ENCODE measurements at places on chromosomes 7 and 10.

DNA sequence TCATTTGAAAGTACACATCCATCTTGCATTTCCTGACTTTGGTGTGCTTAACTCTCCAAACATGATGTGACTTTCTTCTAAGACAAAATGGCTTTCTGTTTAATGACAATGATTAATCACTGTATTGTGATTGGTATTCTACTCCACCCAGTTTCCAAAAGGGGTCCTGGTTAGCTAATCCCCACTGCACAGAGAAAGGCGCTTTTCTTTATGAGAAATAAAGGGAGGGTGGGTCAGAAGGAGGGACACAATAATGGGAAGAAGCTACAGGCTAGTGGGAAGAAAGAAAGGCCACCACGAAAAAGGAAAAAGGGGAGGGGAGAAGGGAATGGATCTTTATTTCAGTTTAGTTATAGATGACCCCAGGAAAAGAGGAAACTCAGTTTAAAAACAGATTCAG is 69.2 kb downstream of the PRTFDC1 start:
- no peak for DNase-seq

DNA sequence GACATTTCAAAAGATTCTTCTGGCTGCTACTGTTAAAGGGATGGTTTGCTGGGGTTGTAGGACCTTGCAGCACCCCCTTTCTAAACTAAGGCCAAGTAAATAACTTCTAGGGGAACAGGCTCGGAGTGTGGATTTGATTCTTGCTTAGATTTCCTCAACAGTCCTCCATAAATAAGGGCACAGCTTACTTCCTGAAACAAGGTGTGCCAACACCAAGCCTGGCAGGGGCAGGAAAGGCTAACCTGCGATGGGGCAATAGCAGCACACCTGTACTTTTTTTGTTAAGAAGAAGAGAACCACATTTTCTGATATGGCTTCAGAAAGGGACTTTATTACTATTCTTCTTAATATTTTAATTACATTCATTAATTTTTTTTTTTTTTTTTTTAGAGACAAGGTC is 121.9 kb downstream of the RNF216 start:
- DNase-seq: no peak

DNA sequence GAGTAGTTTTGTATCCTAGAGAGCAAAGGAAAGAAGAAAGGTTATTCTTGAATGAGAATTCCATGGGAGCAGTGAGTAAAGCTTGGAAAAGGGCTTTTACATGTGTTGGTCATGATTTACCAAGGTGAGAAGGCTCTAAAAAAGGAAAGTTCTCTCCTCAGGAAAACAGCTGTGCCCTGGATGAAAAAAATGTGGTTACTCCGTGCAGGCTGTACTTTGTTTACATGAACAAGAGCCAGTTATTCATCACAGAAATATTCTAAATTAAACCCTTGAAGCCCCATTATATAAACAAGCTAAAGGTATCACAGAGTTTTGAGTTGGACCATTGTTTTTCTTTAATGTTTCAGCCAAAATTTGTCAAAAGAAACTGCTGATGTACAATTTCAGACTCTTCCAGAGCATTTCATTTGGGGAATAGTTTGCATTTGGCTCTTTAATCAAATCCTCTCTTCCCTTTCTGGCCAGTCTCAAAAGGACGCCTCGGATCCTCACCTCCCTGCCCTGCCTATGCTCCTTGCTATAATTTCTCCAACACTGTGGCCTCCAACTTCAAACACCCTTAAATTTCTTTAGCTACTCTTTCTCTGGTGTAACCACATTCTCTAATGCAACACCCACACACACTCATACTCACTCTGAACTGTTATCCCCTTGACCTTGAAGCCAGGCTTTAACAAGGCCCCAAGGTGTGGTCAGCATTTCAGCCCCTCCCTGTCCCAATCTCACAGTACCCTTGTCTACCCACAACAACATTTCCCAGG is 47.4 kb downstream of the AFAP1L2 start:
- no peak for DNase-seq

DNA sequence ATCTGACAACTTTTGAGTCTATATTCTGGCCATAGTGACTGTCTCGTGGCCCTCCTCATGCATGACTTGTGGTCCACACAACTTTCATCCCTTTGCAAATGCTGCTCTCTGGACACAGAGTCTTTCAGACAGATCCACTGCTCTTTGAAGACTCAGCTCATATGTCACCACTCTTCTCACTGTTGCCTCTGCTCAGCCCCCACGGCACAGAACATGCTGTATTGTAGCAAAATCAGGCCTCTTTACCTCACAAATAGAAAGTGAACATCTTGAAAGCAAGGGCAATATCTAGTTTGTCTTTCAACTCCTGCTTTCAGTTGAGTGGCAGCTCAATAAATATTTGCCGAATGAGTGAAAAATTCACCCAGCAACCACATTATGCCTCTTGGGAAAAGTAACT is 443.5 kb downstream of the NRG3 start:
- no peak for DNase-seq

DNA sequence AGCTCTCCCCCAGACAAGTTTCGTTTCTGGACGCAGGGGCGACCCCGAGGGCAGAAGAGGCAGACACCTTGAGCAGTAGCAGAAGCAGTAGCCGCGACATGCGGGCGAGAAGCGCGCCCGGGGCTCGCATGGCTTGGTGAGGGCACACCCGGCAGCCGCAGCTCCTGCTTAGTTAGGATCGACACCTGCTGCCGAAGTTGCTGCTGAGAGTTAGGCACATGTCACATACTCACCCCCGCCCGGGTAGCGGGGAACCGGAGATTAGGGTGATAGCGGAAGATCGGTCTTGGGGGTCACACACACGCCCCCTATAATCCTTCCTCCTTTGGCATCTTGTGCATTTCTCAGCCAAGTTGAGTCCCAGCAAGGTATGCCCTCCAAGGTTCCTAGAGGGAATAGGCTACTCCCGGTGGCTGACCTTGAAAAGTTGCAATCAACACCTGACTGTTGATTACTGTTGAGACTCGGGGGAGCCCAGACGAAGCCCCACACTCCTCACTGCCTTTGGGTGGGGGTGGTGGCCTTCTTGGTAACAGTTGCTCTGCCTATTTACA is 668 bp downstream of the GPR37 start:
- peak; percentile 63 for DNase-seq

GRCh38 chr7:149071182-149071635 is 19.3 kb downstream of the ZNF786 start:
- no peak for DNase-seq

DNA sequence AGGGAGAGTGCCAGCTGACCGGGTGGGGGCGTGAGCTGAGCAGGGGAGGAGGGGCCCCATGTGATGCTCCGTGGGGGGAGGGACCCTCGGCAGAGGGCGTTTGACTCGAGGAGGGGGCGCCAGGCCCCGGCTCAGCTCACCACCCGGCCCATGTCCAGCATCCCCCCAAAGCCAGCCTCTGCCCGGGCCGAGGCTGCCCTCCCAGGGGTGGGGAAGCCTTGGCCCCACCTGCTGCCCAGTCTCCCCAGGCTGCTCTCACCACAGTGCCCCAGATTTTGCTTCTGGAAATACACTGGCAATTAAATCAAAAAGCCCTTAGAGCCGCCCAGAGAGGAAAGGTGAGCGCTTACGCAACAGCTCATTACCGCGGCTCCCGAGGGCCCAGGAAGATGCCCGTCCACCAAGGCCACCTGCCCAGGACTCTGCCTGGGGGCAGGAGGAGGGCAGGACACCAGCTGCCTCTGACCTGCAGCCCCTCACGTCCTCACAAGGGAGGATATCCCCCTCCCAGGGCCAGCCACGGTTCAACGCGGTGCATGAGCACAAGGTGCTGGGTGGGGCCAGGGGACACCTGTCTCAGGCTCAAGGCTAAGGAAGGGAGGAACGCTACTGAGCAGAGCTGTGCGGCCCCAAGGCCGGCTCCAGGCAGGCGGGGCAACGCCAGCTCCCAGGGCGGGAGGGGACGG is 70.0 kb upstream of the INPP5A start:
- DNase-seq: no peak

DNA sequence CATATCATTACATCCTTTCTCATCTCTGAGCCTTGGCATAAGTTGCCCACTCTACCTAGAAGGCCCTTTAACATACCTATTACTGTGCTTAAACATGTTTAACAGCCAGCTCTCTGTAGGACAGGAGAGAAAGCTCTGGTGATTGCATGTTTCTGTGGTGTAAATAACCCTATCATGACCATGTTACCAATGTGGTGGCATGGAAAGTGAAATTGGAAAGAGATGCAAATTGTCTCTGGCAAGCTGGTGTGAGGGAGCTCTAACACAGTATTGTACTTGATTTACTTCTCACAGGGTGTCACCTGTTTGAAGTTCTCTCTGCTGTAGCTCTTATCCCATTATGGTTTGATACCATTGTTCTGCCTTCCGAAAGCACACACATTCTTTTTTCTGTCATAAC is 231.8 kb upstream of the DKK1 start:
- DNase-seq: no peak

- DNase-seq: no peak
These were observed 1.9 kb downstream of the GALNT17 start for GRCh38 chr7:71133856-71134255.

All from GM13976 (cell line).